ENCODE measurements at places on chromosomes 5 and 9.

DNA sequence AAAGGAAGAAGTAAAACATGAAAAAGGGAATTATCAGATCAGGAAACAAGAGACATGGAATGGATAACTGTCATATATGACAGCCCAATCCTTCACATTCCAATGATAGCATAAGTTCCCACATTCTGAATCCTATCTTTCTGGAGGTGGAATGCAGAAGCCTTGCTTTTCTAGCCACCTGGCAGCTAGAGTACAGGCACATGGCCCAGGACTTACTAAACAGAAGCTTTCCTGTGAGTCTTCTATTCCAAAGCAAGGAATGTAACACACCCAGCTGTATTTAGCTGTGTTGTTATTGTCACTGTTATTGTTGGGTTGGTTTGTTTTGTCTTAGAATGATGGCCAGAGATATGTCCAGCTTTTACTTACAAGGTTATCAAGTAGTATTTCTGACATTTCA is 780.5 kb upstream of the ZNF608 start:
- DNase-seq: no peak

DNA sequence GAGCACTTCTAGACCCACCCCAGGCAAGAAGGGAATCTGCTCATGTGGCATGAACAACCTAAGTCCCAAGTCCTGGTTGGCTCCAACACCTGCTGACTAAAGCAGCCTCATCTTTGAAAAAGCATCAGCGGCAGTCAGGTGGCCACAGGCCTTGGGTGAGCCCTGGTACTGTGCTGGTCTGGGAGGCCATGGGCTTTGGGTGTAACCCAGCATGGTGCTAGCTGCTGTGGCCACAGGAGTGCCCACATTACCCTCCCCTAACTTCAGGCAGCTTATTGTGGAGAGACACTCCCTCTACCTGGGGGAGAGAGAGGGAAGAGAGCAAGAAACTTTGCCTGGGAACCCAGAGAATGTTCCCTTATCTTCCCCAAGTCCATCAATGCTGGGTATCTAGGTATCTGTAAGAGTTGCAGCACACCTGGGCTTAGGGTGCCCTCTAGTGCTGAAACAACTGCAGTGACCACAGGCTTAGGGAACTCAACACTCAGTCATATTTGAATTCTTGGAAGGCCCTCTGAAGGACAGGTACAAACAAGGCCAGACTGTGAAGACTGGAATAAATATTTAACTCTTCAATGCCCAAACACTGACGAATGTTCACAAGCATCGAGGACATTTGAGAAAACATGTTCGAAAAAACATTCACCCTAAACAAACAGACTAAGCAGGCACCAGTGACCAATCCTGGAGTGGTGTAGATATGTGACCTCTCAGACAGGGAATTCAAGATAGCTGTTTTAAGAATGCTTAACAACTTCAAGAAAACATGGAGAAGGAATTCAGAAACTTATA is 69.9 kb upstream of the OR2K2 start:
- no peak for DNase-seq

DNA sequence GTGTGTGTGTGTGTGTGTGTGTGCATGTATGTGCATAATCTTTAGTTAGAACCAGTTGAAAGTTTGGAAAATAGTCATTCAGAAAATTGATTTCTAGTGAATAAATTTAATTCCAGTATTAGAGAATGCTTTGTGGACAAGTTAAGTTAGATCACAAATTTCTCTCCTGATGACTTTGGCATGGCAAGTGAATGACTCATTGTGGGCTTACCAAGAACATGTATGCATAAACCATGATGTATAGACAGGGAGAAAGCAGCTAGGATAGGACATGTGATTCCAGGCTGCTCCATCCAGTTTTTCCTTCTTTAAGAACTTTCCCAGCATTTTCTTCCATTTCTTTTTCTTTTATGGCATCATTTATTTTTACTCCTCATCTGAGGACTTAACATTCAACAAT is 85.7 kb upstream of the SGCD start:
- DNase-seq: no peak

DNA sequence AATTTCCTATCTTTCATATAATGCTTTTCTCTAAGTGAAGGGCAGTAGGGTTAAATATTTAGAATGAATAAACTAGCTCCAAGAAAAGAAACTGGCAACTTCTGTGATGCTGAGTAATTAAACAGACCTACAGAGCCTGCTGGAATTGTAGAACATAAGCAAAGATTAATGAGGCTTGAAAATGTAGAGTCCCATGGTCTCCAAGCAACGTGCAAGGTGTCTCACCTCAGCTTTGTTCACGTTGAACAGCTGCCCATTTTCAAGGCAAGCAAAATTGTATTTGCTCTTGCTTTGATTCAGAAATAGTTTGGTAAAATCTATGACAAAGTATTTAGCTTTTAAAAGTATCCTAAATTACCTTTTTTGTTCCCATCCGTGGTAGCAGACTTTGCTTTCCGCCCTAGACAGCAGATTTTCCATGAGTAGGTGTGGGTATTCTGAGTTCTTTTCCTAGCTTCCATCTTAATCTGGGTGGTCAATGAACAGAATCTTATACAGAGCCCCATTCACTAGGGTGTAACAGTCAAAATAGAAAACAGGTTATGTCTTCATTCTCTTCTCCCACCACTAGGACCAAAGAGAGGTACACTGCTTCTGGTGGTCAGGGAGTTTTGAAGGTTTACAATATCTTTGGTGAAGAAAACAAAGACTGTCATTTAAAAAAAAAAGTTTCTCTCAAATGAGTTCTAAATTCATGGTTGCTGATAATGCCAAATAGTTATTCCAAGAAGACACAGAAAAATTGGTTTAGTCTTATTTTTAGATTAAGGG is 52.1 kb upstream of the TYRP1 start:
- DNase-seq: no peak

- DNase-seq: no peak
These were observed 27.9 kb upstream of the ITGA2 start for GRCh38 chr5:52961274-52961681.

DNA sequence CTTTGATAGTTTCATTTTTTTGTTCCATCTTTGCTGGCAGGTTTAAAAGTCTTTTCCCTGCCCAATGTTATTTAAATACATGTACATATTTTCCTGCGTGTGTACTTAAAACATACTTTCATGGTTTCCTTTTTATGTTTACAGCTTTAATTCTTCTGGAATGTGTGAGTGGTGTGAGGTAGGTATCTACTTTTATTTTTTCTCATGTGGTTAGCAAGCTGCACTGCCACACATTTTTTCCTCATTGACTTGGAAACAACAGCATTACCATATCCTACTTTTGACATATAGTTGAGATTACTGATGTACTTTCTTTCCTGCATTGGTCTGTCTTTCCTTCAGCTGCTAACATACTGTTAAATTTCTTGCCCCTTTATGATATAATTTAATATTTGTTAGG is 51.4 kb upstream of the COL15A1 start:
- no peak for DNase-seq

GRCh38 chr9:686321-686813 is 155.1 kb upstream of the DMRT1 start:
- no peak for DNase-seq

DNA sequence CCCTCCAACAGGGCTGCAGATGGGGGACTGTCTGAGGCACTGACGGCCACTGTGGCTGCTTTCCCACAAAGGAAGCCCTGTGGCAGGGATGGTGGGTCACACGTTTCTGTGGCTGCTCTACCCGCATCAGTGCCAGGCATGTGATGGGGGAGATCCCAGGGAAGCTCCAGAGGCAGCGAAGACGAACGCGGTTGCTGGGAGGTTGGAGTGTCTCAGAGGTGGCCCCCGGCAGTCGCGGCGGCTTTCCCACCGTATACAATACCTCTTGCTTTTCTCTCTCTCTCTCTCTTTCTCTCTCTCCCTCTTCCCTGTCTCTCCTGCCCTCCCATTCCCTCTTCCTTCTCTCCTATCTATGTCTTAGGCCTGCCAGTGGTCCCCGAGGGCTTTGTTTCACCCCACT is 56.7 kb downstream of the CYFIP2 start:
- no peak for DNase-seq

- DNase-seq: no peak
These were observed 74.4 kb upstream of the KIF2A start for GRCh38 chr5:62231576-62231975.

GRCh38 chr9:23752859-23753258 is 73.2 kb downstream of the ELAVL2 start:
- DNase-seq: no peak

GRCh38 chr9:90460220-90460619 is 182.4 kb downstream of the DIRAS2 start:
- DNase-seq: no peak

- DNase-seq: no peak
These were observed 27.0 kb downstream of the MSX2 start for GRCh38 chr5:174751154-174752000.

DNA sequence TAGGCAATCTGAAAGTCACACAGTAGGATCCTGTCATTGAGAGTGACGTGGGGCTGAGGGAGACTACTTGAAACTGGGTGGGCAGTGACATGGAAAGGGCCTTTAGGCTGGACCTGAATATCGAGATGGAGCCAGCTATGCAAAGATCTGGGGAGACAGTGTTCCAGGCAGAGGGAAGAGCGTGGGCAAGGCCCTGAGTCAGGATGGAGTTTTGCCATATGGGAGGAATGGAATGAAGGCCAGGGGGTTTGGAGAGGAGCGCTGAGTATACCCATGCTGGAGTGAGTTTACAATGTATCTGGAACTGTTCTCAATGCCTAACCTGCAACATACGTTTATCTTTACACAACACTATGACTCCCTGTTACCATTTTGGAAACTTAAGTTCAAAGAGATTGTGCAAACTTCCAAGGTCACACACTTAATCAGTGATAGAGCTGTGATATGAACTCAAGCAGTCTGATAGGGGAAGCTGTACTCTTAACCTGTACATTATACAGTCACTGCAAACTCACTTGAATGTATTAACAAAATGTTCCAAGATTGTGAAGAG is 33.5 kb downstream of the INSYN2B start:
- no peak for DNase-seq

DNA sequence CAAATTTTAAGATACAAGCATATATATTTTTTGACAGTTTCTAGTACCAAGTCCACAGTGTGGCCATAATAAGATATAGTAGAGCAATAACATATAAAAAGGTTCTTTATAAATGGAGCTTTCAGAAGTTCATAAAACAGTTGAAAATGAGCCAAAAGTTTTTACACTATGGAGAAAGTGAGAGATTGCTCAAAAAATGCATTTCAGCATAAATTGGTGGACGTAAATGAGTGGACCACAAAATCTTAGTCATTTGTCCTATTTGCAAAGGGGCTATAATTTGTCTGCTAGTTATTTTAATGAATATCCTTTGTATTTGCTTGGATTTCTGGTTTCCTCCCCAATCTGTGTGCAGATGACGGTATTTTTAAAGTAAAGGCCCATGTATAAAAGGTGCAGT is 159.4 kb upstream of the DAP start:
- no peak for DNase-seq

DNA sequence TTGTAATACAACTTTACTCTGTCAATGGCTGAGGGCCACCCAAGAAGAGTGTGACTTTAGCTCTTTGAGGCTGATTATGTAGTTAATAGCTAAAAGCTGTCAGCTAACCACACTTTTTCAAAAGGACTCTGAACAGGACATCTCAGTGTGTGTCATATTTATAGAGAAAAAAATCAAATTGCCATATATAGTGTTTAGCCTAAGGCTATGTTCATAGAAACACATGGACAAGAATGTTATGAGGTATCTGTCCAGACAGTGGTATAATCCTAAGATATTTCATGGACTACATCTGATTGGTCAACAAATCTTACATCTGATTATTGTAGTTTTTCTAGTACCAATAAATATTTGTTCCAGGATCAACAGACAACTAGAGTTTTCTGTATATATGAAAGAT is 42.1 kb upstream of the CDH18 start:
- no peak for DNase-seq

DNA sequence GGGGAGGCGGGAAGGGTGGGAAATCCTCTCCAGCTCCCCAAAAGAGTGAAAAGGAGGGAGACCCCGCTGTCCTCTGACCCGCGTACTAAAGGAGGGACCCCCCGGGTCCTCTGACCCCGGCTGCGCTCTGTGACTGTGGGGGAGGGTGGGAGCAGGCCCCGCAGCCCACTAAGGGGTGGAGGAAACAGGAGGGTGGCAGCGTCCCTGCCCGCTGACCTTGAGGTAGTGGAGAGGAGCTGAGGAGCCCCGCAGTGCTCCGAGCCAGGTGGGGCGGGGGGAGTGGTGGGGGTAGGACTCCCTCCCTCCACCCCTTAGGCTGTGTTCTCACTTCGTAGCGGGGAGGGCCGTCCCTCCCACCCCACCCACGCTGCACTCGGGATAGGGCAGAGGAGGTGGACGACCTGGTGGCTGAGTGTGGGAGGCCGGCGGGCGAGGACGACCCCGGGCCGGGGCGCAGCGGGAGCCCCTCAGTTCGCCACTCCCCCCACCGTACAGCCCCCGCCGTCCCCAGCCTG is 449 bp upstream of the ADCY2 start:
- DNase-seq: no peak

GRCh38 chr9:113568571-113569321 is 105.2 kb downstream of the RGS3 start:
- DNase-seq: no peak

DNA sequence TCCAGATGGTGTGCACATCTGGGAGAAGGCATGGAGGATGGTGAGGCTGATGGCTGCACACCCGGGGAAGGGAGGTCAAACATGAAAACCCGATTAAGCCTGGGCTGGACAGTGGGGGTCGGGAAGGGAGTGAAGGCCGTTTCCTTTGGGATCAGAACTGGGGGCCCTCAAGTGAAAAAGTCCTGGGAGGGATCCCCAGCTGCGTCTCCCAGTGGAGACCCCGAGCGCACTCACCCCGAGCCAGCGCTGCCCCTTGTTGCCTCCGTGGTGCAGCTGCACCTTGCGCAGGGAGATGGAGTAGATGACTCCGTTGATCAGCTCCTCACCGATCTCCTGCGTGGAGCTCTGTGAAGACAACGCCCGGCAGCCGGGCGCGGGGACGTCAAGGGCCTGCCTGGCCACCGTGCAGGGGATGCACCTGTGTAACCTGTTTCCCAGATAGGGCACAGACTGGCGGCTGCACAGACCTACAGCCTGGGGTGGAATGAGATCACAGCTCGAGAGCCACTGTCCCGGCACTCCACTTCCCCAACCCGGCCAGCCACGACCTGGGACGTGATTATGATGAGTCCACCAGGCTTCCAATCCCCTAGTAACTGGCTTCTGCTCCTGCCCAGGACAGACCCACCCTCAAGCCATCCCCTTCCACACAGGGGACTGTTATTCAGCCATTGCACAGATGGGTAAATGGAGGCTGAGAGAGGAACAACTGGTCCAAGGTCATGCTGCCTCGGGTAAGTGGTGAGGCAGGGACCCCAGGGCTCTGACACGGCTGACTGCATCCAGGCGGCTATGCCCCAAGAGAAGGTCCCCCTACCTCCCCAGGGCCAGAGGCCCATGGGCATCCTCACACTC is 9.0 kb downstream of the RALGDS start:
- no peak for DNase-seq

DNA sequence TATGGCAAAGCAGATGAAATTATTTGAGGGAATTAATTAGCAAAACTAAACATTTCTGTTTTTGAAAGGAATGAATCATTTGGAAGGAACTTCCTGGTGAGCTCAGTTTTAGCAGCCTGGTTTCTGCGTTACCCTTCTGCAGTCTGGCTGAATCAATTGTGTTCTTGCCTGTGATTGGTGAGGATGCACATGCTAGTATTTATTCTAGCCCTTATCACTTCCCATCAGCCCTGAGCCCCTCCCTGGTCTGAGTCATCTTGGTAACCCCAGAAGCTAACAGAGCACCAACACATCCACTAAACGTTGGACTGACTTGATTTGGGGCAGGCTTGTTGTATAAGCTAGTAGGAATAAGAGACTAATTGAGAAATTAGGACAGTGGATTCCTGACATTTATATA is 6.6 kb downstream of the TJP2 start:
- peak; percentile 35 for DNase-seq
